ENCODE measurements at places on chromosomes 2 and 18.
A peak's percentile ranks its signal among the peaks of the same experiment; 100 is the strongest.

GRCh38 chr2:57370882-57371585 is 675.6 kb upstream of the VRK2 start:
- H3K27ac ChIP-seq, result peak overlapping the region; percentile 69
- peaks cover 1% of the 10 kb centered on the region for H3K4me1 ChIP-seq
- no peaks in the 10 kb centered on the region for H3K36me3 ChIP-seq
- no peaks in the 10 kb centered on the region for H3K27me3 ChIP-seq
- no peak overlapping the region for H3K4me3 ChIP-seq

GRCh38 chr2:131125195-131125757 is 20.1 kb downstream of the PLEKHB2 start:
- peaks cover 42% of the 10 kb centered on the region for H3K36me3 ChIP-seq
- H3K27me3 ChIP-seq, result no peaks in the 10 kb centered on the region
- no peak for DNase-seq
- no peak overlapping the region for H3K27ac ChIP-seq
- H3K4me3 ChIP-seq, result no peak overlapping the region
- H3K4me1 ChIP-seq, result no peaks in the 10 kb centered on the region

DNA sequence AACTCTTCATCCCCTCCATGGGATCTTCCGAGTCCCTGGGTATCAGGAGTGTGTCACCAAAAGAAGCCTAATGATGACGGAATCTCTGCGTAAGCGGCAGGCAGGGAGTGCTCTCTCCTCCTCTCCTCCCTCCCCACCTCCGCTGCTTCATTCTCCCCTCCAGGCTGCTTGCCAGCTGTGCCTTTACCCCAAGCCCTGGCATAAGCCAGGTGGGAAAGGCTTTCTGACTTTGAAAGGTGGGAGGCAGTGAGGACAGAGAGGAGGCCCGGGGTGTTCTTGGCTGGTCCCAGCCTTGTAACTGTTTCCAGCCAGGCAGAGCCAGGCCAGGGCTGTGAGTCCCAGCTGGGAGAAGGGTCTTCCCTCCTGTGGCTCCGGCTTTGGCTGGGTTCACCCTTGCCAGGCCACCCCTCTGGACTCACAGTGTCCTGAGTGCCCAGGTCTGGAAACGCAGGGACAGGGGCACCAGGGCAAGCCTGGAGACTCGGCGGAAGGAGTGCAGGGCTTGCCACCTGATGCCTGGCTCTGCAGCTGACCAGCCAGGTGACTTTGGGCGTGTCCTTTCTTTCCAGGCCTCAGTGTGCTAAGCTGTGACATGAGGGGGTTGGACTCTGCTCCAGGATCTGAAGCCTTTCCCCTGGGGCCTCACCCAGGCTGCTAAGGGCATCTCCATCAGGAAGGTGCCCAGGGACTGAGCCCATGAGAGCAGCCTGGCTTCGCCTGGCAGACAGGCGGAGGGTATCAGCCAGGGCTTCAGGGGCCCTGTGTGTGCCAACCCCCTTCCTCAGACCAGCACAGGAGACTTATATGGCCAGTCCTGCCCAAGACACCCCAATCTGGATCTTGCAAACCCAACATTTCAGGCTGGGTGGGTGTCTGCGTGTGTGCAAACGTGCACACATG is 32.7 kb upstream of the HPCAL1 start:
- DNase-seq, result no peak
- H3K27me3 ChIP-seq, result no peaks in the 10 kb centered on the region

- peaks cover 6% of the 10 kb centered on the region for H3K4me1 ChIP-seq
- peak overlapping the region; percentile 61 for H3K4me3 ChIP-seq
- DNase-seq, result peak; percentile 71
- no peaks in the 10 kb centered on the region for H3K27me3 ChIP-seq
- no peaks in the 10 kb centered on the region for H3K36me3 ChIP-seq
These were observed 57.9 kb upstream of the MSH2 start for GRCh38 chr2:47344890-47345589.

GRCh38 chr2:198383392-198383791 is 579.0 kb downstream of the PLCL1 start:
- no peak overlapping the region for H3K27ac ChIP-seq
- DNase-seq, result no peak
- H3K4me1 ChIP-seq, result no peaks in the 10 kb centered on the region
- peak overlapping the region; percentile 16 for H3K4me3 ChIP-seq
- H3K27me3 ChIP-seq, result no peaks in the 10 kb centered on the region

DNA sequence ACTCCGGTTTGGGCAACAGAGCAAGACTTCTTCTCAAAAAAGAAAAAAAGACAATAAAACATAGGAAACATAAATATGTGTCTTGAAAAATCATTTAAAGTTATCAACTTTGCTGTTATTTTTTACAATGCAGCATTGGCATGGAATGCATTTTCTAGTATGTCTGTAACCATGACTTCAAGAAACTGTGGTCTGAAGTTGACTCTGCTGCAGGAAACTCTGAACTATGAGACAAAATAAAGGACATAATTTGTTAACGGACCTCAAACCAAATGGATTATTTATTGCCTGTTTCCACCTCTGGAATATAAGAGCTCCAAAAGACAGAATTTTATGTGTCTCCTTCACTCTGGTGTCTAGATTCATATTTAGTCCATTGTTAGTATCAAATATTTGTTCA is 79.1 kb downstream of the TRIB2 start:
- DNase-seq, result no peak
- no peak overlapping the region for H3K27ac ChIP-seq
- H3K27me3 ChIP-seq, result no peaks in the 10 kb centered on the region
- H3K4me1 ChIP-seq, result no peaks in the 10 kb centered on the region
- no peak overlapping the region for H3K4me3 ChIP-seq

GRCh38 chr2:28589746-28590463 is 94.0 kb downstream of the PLB1 start:
- no peak for DNase-seq
- peaks cover 30% of the 10 kb centered on the region for H3K4me1 ChIP-seq
- H3K4me3 ChIP-seq, result no peak overlapping the region

DNA sequence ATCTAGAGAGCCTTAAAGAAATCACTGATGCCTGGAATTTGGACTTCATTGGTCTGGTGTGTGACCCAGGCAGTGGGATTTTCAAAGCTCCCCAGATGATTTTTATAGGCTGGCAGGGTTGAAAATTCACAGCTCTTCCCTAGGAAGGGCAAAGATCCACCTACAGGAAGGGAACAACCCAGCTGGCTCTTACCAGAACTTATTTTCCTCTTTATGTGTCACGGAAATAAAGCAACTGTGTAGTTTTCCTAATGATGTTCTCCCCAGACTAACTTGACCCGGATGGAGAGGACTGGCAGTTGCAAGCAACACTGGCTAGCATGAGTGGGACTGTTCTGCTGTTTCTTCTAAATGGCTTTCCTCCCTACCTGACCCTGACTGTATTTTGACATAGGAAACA is 235.6 kb downstream of the ALPK2 start:
- peaks cover 21% of the 10 kb centered on the region for H3K36me3 ChIP-seq
- H3K4me1 ChIP-seq, result no peaks in the 10 kb centered on the region
- no peak overlapping the region for H3K27ac ChIP-seq
- H3K27me3 ChIP-seq, result no peaks in the 10 kb centered on the region
- no peak overlapping the region for H3K4me3 ChIP-seq

- no peak for DNase-seq
- H3K36me3 ChIP-seq, result no peaks in the 10 kb centered on the region
- H3K27ac ChIP-seq, result no peak overlapping the region
- H3K27me3 ChIP-seq, result no peaks in the 10 kb centered on the region
These were observed 206.4 kb upstream of the ID2 start for GRCh38 chr2:8475349-8476031.

DNA sequence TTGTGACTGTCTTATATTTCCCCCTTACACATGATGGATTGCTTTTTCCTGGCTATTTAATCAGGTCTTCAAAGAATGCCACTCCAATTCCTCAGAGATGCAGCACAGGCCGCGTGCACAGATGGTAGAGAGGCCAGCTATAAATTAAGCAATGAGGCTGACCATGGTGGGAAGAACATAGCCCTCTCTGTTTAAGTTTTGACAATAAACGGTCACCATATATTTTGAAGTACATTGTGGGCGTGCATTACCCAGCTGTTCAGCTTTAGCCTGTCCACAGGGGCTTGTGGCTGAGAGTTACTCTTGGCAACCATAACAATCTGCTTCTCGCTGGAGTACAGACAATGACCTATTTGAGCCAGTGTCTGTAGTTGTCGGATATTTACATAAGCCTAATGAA is 730.8 kb downstream of the DCC start:
- no peak overlapping the region for H3K27ac ChIP-seq
- H3K4me3 ChIP-seq, result no peak overlapping the region
- no peaks in the 10 kb centered on the region for H3K36me3 ChIP-seq
- H3K4me1 ChIP-seq, result no peaks in the 10 kb centered on the region
- no peaks in the 10 kb centered on the region for H3K27me3 ChIP-seq

DNA sequence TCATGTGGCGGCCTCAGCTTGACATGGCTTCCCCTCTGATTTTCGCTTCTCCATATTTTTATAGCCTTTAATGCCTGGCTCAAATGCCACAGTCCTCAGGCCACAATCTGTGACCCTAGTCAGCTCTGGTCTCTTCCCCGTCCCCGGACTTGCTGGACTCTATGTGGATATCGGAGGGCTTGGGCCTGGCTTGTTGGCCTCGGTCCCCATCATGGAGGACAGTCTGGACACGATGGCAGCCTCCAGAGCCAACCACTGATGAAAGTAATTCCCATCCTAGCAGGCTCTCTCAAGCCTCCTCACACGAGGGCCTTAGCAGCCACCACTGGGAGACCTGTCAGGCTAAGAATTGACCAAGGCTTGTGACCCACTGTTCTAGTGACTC is 61.6 kb downstream of the LPIN1 start:
- H3K4me1 ChIP-seq, result peaks cover 3% of the 10 kb centered on the region
- peaks cover 52% of the 10 kb centered on the region for H3K36me3 ChIP-seq
- no peaks in the 10 kb centered on the region for H3K27me3 ChIP-seq
- no peak for DNase-seq

- no peak overlapping the region for H3K27ac ChIP-seq
- H3K4me3 ChIP-seq, result no peak overlapping the region
- no peaks in the 10 kb centered on the region for H3K27me3 ChIP-seq
- DNase-seq, result no peak
- no peaks in the 10 kb centered on the region for H3K4me1 ChIP-seq
These were observed 120.9 kb downstream of the FAM210A start for GRCh38 chr18:13605477-13605876.

GRCh38 chr2:12766421-12766879 is 49.7 kb downstream of the TRIB2 start:
- no peak for DNase-seq
- H3K27me3 ChIP-seq, result no peaks in the 10 kb centered on the region
- no peaks in the 10 kb centered on the region for H3K4me1 ChIP-seq
- no peak overlapping the region for H3K4me3 ChIP-seq
- no peak overlapping the region for H3K27ac ChIP-seq
- no peaks in the 10 kb centered on the region for H3K36me3 ChIP-seq

DNA sequence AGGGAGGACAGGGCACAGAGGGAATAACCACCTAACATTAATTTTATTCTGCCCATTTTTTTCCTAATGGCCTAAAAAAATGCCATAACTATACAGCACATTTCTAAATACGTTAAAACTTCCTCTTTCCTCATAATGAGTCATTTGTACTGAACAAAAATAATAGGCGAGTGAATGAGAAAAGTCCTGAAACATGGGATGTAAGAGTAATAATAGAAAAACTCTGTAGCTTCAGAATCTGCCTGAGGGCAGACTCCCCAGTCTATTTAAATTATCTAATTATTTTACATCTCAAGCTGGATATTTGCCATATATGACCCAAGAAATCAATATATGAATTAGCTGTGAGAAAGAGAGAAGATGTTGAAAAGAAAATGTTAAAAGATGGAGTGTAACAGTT is 285.1 kb downstream of the TMX3 start:
- peak; percentile 41 for DNase-seq
- no peak overlapping the region for H3K4me3 ChIP-seq
- no peaks in the 10 kb centered on the region for H3K36me3 ChIP-seq
- H3K27me3 ChIP-seq, result no peaks in the 10 kb centered on the region
- H3K4me1 ChIP-seq, result peaks cover 7% of the 10 kb centered on the region
- H3K27ac ChIP-seq, result no peak overlapping the region

GRCh38 chr2:144595686-144596072 is 75.8 kb upstream of the ZEB2 start:
- no peaks in the 10 kb centered on the region for H3K4me1 ChIP-seq
- peak overlapping the region; percentile 7 for H3K27ac ChIP-seq
- H3K36me3 ChIP-seq, result no peaks in the 10 kb centered on the region
- no peak for DNase-seq

DNA sequence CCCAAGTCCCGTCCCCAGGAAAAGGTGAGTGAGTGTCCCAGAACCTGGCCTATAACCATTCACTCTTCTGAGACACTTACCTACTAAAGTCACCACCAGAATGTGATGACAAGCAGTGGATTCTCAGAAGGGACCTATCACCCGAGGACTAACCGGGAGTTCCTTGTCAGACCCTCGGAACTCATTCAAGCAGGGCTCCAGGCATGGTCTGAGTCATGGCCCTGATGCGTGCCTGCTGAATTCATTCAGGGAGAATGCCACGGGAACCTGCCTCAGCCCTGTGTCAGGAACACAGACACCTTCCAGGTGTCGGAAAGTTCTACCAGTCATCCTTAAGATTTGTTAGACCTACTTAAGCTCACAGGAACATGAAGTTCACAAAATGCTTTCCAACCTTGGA is 29.8 kb downstream of the ALPK2 start:
- H3K4me1 ChIP-seq, result peaks cover 16% of the 10 kb centered on the region
- H3K27ac ChIP-seq, result no peak overlapping the region
- peak; percentile 26 for DNase-seq

- peaks cover 34% of the 10 kb centered on the region for H3K36me3 ChIP-seq
- no peak overlapping the region for H3K27ac ChIP-seq
- no peaks in the 10 kb centered on the region for H3K4me1 ChIP-seq
- H3K27me3 ChIP-seq, result no peaks in the 10 kb centered on the region
These were observed 11.6 kb upstream of the RBM44 start for GRCh38 chr2:237786936-237787335.

DNA sequence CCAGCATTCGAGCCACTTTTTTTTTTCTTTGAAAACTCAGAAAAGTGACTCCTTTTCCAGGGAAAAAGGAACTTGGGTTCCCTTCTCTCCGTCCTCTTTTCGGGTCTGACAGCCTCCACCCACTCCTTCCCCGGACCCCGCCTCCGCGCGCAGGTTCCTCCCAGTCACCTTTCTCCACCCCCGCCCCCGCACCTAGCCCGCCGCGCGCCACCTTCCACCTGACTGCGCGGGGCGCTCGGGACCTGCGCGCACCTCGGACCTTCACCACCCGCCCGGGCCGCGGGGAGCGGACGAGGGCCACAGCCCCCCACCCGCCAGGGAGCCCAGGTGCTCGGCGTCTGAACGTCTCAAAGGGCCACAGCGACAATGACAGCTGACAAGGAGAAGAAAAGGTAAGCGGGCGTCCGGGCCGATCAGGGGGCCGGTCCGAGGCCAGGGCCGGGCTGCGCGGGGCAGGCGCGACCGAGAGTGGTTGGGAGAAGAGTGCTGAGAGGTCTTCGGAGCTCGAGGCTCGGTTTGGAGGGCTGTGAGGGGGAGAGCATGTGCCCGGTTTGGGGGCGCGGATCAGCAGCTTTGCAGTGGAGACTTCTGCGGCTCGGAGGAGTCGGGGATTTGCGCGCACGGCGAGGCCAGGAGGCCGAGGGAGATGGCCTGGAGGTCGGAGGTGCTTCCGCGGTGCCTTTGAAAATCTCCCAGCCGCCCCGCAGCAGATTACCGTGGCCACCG is 502 bp downstream of the EPAS1 start:
- H3K27me3 ChIP-seq, result no peaks in the 10 kb centered on the region
- peaks cover 21% of the 10 kb centered on the region for H3K4me1 ChIP-seq
- peak overlapping the region; percentile 75 for H3K4me3 ChIP-seq
- no peaks in the 10 kb centered on the region for H3K36me3 ChIP-seq
- H3K27ac ChIP-seq, result no peak overlapping the region
